ENCODE measurements at places on chromosomes 7 and 10. TPM values are rescaled to one million over a fixed set of nuclear protein-coding genes. Genes with fewer than 3 reads are reported as not detected.

OR2A42 gene
- not detected for total RNA-seq

HMX3 gene
- 3.3 TPM for total RNA-seq

DGKI gene
- total RNA-seq: 29.9 TPM

RBP4 gene
- total RNA-seq: not detected

C7orf33 gene
- not detected for total RNA-seq

PLEKHS1 gene
- not detected for total RNA-seq

LBX1 gene
- 0.06 TPM for total RNA-seq

CRTAC1 gene
- 17.9 TPM for total RNA-seq

SORCS1 gene
- not detected for total RNA-seq

HIP1 gene
- 13.4 TPM for total RNA-seq

VSTM2A gene
- not detected for total RNA-seq

KLLN gene
- total RNA-seq: not detected

COMMD3 gene
- total RNA-seq: 47.7 TPM

PDE6C gene
- not detected for total RNA-seq

CNPY1 gene
- total RNA-seq: 1.7 TPM

FOXP2 gene
- total RNA-seq: 1.7 TPM

ANLN gene
- 460 TPM for total RNA-seq

KEL gene
- 0.36 TPM for total RNA-seq

CALML3 gene
- total RNA-seq: not detected

SAMD9L gene
- 13.5 TPM for total RNA-seq

PRSS2 gene
- not detected for total RNA-seq

DKK1 gene
- total RNA-seq: 44.7 TPM

MORN4 gene
- 1.6 TPM for total RNA-seq

PCGF6 gene
- 25.1 TPM for total RNA-seq

CALML5 gene
- total RNA-seq: not detected

GRCh38 chr10:51342381-51342780 is 268.1 kb downstream of the PRKG1 start:
- DNase-seq: no peak

- no peak for DNase-seq
Measured at GRCh38 chr10:17380016-17380415, 74.4 kb downstream of the ST8SIA6 start.

GRCh38 chr7:23014681-23015080 is 751 bp upstream of the HYCC1 start:
- no peak for DNase-seq

DNA sequence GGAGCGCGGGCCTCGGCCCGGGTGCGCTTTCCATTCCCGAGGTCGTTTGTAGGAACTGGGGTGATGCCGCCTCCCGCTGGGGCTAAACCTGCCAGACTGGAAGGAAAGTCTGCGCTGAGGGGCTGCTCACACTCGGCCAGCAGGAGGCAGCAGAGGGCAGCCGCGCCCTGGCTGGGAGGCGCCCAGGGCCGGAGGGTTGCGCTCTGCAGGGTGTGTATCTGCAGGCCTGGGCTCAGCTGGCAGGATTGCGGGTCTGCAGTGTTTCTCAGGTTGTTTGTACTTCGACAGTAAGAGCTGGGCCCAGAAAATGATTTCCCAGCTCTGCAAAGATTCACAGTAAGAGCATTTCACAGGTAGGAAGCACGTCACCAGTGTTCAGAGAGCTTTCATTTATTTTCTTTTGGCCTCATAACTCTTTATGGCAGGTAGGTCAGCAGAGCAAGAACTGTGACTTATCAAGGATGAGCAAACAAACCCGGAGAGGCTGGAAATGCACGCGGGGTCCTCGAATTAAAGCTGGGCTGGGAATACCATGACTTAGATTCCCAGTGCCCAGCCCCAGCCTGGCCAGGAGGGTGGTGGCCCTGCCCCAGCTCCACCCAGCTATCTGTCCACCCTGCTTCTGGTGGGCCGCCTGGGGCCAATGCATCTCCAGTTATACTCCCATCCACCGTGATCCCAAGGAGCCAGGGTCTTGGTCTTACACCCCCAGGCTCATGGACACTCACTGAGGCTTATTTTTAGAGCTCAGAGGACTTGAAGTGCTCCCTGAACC is 15.2 kb upstream of the PPP2R2D start:
- peak; percentile 64 for DNase-seq

- no peak for DNase-seq
Measured at GRCh38 chr10:122363722-122364463, 10.6 kb upstream of the PLEKHA1 start.

- no peak for DNase-seq
Measured at GRCh38 chr10:26698909-26699308, 1.4 kb downstream of the PDSS1 start.

- DNase-seq: peak; percentile 64
Measured at GRCh38 chr7:17564678-17565212, 266.3 kb downstream of the AHR start.

GRCh38 chr10:71606257-71607081 is 113.1 kb downstream of the C10orf105 start:
- DNase-seq: no peak

- DNase-seq: no peak
Measured at GRCh38 chr10:103584216-103585010, 90.9 kb downstream of the NEURL1 start.

DNA sequence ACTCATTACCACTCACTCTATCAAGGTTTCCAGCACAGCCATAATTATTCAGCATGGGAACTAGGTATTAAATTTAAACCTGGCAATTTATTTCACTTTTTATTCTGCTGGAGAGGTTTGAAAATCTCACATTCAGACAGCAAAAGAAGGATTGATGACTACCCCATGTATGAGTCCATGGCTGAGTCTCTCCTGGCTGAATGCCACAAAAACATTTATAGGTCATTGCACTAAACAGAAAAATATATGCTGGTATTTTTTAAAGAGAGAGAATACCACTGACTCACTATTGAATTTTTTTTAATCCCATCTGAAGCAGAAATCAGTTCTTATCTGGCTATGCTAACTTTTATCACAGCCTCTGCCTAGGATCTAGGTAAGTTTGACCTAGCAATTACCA is 336.3 kb downstream of the PPP1R3A start:
- DNase-seq: no peak

DNA sequence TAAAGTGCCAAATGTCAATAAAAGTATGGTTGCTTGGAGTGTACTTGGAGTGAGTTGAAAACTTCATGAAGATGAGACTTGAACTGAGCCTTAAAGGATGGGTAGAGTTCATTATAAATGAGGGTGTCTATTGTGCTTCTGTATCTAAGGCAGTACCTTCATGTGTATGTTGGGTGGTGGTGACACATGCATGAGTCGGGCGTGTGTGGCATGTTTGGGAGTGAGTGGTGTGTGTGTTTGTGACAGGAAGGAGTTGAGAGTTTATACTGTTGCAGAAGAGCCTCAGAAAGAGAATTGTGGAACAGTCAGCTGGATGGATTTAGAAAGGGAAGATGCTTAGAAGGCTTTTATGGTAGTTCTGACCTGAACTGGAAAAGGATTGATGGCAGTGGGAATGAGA is 6.0 kb upstream of the ZRANB1 start:
- DNase-seq: peak; percentile 27

- DNase-seq: peak; percentile 8
Measured at GRCh38 chr10:119896061-119896655, 3.6 kb downstream of the SEC23IP start.

DNA sequence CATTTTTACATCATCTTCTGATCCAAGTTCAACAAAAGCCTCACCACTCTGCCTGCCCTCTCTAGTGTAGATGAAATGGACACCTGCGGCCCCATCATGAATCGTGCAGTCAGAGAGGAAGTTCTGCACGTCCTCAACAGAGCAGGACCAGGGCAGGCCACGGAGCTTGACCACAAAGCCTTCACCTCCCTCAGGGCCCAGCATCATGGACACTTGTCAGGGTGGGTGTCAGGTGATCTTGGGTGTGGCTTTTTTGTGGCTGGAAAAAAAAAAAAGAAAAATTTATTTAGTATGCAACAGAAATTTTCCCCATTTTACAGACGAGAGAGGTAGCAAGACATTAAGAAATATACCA is 16.2 kb downstream of the FXYD4 start:
- DNase-seq: no peak

- no peak for DNase-seq
Measured at GRCh38 chr7:29881724-29882123, 75.4 kb downstream of the WIPF3 start.

DNA sequence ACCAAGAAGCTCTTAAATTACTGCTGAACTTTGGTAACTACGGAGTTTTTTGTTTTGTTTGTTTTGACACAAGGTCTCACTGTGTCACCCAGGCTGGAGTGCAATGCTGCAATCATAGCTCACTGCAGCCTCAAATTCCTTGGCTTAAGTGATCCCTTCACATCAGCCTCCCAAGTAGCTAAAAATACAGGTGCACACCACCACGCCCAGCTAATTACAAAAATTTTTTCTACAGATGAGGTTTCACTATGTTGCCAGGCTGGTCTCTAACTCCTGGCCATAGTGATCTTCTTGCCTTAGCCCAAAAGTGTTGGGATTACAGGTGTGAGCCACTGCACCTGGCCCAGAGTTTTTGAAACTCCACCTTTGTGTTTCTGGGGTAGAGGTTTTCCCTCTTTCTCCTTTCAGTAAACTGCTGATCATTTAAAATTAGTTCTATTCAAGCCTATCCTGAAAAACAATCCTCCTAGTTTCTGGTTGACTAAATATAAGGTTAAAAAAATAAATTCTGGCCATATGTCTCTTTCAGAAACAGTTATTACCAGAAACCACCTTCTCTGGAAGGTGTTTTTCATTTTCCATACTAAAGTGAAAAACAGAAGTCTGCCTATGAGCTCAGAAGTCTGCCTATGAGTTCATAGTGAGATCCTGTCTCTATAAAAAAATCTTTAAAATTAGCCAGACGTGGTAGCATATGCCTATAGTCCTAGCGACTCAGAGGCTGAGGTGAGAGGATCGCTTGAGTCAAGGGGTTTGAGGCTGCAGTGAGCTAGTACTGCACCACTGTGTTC is 63.9 kb downstream of the VOPP1 start:
- no peak for DNase-seq

GRCh38 chr7:11931307-11931706 is 99.3 kb upstream of the THSD7A start:
- no peak for DNase-seq

DNA sequence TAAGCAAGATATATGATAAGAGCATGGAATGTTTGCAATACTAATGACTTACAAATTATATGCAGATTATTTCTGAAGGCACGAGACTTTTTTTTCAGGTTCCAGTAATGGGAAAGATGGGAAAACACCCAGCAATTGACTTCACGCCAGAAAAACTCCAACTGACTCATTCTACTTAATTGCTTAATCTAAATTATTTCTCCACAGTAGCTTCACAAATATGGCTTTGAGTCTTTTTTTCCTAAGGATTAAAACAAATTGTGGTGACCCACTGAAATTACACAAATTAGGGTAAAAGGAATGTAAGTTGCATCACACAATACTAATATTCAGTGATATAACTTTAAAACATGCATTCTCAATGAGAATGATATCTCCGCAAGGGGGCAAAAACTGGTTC is 138.7 kb downstream of the GNAI1 start:
- peak; percentile 17 for DNase-seq

GRCh38 chr10:50874723-50875122 is 10.7 kb downstream of the A1CF start:
- no peak for DNase-seq

- no peak for DNase-seq
Measured at GRCh38 chr7:311796-312195, 21.8 kb downstream of the FOXL3 start.

All from Daoy (cell line).